Natural killer cell treated with Interleukin-12 subunit alpha and Interleukin-12 subunit beta and Interleukin-15 and Interleukin-18, amount 100 ng/mL, for 72 hours (primary cell): ENCODE measurements at places on chromosomes 6 and 20.

DNA sequence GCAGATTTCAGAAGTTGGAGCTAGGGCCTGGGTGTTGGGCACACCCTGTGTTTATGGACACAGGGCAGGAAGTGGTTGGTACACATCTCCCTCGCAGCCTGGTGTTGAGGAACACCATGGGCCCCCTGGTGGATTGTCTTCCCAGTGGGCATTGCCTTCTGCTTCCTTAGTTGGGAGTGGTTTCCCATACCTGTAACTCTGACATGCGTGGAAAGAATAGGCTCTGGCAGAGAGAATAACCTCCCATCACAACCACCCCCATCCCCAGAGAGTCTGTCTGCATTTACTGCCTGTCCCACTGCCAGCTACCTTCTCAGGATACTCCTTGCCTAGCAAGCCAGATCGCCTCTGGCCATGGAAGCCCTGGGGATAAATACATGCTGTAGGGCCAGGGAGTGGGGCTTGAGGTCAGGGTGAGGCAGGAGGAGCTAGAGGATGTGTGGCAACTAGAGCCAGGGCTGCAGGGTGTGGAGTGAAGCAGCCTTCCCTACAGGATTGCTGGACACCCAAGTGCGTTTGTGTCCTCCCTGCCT lies 14.7 kb downstream of the LRRC73 start:
- H3K27ac ChIP-seq = no peak overlapping the region
- peak overlapping the region; percentile 66 for H3K4me3 ChIP-seq
- no peaks in the 10 kb centered on the region for H3K36me3 ChIP-seq
- H3K4me1 ChIP-seq = peaks cover 22% of the 10 kb centered on the region
- DNase-seq = no peak

DNA sequence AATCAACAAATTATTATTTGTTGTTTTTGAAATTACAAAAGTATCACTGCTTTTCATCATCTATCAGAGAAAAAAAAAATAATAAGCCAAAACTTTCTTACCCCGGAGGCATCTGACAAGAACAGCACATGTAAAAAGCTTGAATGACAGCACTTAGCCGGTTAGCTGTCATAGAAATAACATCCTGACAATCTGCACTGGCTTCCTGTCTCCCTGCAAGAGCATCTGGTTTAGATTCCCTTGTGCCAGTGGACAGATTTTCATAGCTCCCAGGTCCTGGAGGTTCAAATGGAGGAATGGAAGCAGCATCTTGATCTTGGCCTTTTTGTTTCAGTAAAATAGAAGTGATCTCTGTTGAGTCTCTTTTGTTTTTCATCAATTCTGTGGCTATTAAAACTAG lies 74.8 kb downstream of the HACE1 start:
- peaks cover 22% of the 10 kb centered on the region for H3K4me1 ChIP-seq
- H3K36me3 ChIP-seq = peaks cover 13% of the 10 kb centered on the region
- H3K27me3 ChIP-seq = no peaks in the 10 kb centered on the region
- no peak overlapping the region for H3K4me3 ChIP-seq
- H3K27ac ChIP-seq = no peak overlapping the region

GRCh38 chr6:89952686-89953085 lies 58.4 kb downstream of the GJA10 start:
- DNase-seq = peak; percentile 75
- H3K4me3 ChIP-seq = peak overlapping the region; percentile 78
- peaks cover 50% of the 10 kb centered on the region for H3K4me1 ChIP-seq
- H3K27me3 ChIP-seq = no peaks in the 10 kb centered on the region
- H3K27ac ChIP-seq = peak overlapping the region; percentile 58

- no peaks in the 10 kb centered on the region for H3K27me3 ChIP-seq
- H3K27ac ChIP-seq = no peak overlapping the region
- DNase-seq = no peak
- no peak overlapping the region for H3K4me3 ChIP-seq
Observed at GRCh38 chr20:42336576-42336975, 718.4 kb upstream of the CHD6 start.

DNA sequence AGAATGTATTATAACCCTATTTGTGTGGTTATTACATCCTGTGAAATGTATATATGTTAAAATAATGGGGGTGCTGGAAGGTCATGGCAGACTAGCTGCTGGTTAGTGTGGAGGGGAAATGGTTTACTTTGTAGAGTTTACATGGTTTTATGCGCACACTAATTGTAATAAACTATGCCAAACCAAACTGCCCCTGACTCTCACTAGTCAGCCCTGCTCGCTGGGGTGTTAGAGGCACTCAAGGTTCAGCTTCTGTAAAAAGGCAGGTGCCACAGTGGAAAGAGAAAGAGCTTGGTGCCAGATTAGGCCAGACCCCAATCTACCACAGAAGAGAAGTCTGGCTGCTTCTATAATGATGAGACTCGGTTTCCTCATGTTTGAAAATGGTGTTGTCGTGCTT lies 52.7 kb downstream of the GOPC start:
- H3K4me1 ChIP-seq = peaks cover 46% of the 10 kb centered on the region
- DNase-seq = no peak
- no peaks in the 10 kb centered on the region for H3K36me3 ChIP-seq

GRCh38 chr6:154615483-154616025 lies 105.1 kb upstream of the CNKSR3 start:
- no peak overlapping the region for H3K4me3 ChIP-seq
- no peak for DNase-seq
- H3K27me3 ChIP-seq = peaks cover 6% of the 10 kb centered on the region

DNA sequence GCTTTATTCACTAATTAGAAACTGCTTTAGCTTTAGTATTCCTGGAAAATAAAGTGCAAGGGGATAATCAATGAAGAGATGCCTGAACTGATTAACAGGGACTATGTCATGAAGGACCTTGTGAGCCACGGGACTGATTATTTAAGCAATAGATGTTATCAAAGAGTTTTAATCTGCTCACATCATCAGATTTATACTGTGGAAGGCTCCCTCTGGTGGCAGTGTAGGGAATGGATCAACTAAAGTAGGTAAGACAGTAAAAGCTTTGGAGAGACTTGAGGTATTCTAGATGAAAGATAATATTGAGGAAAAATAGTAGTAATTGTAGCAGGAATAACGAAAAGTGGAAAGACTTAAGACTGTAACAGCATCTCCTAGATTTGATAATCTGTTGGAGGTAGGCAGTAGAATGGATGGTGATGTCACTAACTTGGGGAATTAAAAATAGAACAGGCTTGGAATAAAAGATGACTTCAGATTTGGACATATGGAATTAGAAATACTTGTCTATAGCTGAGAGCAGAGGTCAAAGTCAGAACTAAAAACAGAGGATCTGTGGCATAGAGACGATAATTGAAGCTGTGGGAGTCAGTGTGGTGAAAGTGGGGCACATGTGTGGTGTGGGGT lies 80.3 kb upstream of the HTR1E start:
- H3K27me3 ChIP-seq = no peaks in the 10 kb centered on the region
- no peak overlapping the region for H3K4me3 ChIP-seq
- no peaks in the 10 kb centered on the region for H3K36me3 ChIP-seq
